T follicular helper cell (primary cell): ENCODE measurements at places on chromosomes 6 and 20.

DNA sequence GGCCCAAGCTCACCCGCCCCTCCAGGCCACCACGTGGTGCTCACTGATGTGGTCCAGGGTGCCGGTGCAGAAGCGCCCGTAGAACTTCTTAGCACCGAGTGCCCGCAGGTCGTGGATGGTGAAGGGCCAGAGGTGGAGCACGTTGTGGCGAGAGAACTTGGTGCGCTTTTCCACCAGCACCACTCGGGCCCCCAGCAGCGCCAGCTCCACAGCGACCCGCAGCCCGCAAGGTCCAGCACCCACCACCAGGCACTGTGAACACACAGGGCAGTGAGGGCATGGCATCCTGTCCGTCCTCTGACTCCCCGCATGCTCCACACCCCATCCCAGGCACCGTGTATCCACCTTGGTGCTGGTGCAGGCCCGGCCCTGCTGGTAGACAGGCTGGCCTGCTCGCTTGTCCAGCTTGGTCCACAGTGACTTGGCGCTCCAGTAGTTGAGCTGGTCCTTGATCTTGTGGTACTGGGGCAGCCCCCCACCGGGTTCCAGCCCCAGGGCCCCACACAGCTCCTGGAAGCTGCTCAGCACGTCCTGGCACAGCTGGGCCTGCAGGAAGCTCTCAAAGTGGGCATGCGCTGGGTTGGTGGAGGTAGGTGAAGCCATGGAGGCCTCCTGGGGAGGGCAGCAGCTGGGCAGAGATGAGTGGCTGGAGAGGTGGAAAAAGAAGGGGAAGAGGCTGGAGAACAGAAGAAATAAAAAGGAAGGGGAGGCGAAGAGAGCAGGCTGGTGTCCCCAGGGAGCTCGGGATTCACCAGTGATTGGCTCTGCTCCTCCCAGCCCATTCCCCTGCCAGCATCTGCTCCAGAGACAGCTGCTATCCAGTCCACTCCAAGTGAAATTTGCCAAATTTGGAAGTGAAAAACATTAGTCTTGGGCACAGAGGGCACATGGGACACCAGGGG is 1.7 kb downstream of the MICAL1 start:
- no peak for DNase-seq

GRCh38 chr20:57386762-57387161 is 4.4 kb upstream of the RBM38 start:
- DNase-seq: no peak

DNA sequence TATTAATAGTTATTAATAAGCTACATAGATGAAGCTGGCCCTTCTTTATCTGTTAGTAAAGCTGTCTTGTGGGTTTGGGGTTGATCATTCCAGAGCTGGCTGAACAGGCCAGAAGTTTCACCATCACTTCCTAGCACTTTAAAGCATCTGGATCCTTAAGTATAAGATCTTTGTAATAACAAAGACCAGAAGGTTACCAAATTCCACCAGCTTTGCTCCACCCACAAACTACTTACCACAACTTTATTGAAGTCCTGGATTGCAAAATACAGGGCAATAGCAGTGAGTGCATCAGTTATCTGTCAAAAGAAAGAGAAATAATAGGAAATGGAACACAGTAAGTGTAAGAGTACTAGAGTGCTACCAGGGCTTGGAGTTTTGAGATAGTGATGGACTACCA is 33.0 kb downstream of the PIGU start:
- no peak for DNase-seq

DNA sequence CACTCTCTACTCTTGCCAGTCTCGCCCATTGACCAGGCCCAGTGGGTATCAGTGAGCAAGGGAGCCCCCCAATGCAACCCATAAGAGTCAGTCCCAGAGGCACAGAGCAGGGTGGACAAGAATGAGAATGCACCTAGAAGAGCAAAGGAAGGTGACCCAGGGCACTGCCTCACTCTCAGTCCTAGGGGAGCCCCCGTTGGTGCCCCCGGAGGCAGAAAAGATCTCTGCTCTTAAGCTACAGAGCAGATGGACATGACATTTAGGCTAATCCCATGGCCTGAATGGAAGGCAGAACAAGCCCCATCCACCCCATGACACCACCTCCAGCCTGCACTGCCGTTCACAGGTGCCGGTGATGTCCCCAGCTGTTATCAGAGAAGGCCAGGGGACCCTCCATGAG is 50.7 kb upstream of the PLEKHG1 start:
- DNase-seq: no peak

DNA sequence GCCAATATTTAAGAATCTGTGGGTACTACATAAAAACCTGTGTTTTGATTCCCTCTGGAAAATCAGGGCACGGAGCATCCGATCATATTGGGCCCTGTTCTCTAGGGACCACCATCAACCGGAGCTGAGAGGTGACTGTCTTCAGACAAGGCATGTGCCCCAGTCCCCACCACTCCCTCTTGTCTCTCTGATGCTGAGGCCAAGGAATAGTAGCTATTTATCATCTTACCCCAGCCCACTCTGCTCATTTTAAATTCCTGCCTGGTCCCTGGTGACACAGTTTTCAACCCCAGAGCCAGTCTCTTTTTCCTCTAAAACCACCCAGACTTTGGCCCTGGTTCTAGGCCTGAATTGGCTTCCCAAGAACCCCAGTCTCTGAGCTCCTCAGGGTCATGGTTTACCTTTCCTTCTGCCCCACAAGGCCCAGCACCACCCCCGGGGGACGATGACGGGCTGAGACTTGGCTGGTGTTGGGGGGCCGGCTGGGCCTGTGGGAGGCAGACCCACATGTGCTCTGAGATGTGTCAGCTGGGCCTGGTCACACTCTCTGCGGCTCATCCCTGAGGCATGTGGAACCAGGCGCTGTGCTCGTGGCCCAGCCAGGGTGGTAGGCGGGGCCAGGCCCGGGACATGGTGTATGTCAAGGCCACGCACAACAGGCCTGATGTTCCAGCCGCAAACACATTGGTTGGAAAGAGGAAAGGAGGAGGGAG is 114.4 kb downstream of the CEBPB start:
- no peak for DNase-seq

DNA sequence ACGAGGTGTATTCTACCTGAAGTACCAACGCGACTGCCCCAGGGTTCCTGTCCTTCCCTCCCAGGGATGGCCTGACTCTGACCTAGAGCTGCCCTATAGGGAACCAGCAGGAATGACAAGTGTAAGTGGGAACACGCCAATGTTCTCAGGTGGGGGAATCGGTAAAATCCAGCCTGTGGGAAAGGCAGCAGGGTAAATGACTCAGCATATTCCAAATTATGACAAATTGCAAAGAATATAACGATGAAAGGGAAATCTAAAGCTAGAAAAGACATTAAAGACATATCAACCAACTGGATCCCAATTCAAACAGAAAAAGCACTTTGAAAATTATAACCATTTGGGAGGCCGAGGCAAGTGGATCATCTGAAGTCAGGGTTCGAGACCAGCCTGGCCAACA is 41.8 kb downstream of the KIF16B start:
- no peak for DNase-seq

- no peak for DNase-seq
Measured at GRCh38 chr6:35376281-35376680, 33.9 kb downstream of the PPARD start.

GRCh38 chr6:164286011-164286410 is 871.5 kb downstream of the QKI start:
- no peak for DNase-seq

DNA sequence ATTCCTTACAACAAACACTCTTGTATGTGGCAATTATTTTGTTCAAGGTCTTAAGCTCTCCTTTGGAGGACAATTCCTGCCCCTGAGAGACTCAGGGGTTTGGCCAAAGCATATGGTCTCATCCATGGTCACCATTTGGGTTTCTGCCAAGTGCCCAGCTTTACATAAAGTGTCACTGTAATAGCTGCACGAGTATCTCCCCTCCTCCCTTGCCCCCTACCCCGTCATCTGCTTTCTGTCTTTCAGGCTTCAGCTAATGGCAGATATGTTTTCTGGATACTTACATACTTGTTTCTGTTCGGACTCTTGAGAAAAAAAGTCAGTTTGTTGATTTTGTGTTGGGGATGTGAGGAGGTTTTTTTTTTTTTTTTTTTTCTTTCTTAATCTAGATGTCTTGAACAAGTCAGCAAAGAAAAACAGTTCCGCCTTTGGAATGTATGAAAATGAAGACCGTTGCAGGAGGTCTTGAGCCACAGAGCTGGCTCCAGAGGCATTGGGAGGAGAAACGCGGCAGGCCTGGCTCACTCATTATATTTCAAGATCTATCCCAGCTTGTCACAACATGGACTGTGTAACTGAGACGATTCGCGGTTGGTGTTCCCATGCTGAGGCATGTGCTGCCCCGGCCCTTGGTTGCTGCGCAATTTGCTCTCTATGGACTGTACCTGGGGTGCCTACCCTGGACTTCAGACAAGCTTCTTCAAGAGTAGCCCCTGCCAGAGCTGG is 32.6 kb upstream of the STX16 start:
- DNase-seq: no peak

DNA sequence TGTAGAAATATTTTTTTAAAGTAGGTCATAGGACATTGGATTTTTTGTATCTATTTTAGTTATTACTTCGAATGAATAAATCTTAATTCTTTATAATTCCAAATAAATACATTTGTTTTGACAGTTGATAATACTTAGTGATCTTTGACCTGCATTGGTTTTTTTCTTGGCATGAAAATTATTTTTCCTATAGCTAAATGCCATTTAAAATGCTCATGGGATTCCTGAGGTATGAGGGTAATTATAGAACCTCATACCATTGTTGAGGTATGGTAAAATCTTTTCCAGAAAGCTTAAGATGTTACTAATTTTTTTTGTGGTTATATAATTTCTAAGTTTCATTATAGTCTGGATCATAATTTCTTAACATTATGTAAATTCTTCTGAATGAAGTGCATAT is 8.3 kb downstream of the PM20D2 start:
- DNase-seq: no peak

DNA sequence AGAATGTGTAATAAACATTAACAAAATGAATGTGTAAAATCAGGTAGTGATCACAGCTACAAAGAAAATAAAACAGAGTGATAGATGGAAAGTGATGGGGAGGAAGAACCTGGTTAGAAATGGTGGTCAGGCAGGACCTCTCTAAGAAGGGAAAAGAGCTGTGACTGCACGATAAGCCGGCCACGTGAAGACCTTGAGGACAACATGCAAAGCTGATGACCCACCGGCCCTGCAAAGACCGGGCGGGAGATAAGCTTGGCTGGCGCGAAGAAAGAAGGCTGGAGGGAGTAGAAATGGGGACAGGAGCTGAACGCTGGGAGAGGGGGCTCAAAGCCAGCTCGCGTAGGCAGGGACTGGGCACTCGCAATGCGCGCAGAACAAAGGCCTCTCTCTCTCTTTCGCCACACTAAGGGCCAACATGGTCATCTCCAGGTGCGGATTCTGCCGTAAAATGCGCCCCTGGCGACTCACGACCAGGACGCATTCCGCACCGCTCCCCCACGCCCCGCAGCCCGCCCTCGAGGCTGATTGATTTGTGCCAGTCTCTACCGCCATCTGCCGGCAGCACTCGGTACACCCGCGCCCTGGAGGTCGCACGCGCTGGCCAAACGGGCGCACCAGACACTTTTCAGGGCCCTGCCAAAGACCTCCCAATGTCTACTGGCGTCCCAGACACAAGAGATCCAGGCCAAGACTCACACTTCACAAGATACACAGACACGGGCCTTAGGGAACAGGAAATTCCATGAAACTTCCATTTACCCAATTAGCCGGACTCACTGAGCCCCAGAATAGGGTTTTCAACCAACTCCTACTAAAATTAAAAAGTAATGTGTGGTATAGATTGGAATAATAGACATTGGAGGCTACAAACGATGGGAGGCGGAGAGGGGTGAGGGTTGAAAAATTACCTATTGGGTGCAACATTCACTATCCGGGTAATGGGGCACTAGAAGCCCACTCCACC is 9.4 kb downstream of the DEFB132 start:
- peak; percentile 78 for DNase-seq

- DNase-seq: no peak
Measured at GRCh38 chr6:40340196-40340595, 247.0 kb downstream of the LRFN2 start.

- no peak for DNase-seq
Measured at GRCh38 chr6:38503032-38503773, 136.5 kb downstream of the BTBD9 start.

DNA sequence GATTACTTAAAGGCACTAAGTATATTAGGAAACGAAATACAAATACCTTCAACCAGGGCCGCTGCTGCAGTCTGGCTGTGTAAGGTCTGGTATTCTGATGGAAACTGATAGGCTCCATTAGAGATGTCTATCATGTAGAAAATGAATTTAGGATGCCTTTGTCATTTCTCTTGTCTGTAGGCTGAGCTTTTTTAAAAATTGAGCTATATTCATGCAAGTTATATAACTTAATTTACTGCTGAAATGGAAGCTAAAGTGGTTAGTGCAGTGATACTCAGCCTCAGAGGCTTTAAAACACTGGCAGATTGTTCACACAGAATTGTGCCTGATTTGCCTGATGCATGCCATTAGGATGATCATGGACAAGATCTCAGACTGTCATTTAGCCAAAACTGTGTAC is 286.2 kb upstream of the QKI start:
- DNase-seq: no peak

DNA sequence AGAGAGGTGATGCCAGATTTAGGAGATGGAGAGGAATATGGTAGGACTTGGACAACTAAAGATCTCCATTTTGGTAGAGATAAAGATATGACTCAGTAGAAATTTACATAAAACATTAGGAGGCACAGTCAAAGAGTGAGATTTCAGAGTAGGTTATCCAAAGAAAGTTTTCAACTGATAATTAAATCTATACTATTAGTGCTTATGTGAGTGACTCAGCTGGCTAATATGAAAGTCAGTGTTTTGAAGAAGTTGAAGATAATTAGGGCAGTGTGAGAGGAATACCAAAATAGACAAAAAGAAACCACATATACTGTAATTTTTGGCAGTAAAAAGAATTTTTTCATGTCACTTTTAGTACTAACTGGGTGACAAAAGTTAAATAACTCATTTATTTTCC is 712.8 kb upstream of the HS3ST5 start:
- DNase-seq: no peak

DNA sequence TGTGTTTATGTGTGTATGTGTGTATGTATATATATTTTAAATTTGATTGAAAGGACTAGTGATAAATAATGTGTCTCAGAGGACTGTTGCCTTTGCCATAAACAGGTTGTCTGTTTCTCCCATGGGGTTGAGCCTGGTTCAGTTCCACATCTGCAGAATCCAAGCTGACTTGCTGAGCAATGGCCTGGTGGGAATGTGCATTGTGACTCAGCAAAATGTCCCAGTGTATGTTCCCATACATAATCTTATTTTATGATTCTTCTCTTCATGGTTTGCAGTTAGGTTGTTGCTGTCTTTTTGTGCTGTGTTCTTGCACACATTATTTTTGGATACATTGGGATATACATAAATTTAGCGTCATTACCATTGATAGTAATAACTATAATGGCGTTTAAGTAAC is 115.6 kb upstream of the SLC24A3 start:
- no peak for DNase-seq
